ENCODE measurements at places on chromosomes 16 and 17.

- no peak for DNase-seq
Measured at GRCh38 chr16:49471038-49471727, 97.6 kb downstream of the C16orf78 start.

DNA sequence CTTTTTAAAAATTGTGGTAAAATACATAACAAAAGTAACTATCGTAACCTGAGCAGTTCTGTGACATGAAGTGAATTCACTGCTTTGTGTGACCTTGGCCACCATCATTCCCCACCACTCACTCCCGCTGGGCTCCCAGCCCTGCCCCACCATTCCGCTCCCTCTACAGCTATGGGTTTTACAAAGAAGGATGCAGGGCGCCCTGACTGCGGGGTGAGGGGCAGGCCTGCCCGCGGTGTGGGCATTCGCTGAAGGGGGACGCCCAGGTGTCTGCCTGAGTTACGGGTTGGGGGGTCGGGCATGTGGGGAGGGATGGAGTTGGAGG, at the start of gene CEMP1:
TSS of gene CEMP1 (minus strand) at position 38 of the 325 bp plus-strand sequence. CDS start 335 bp downstream, outside the sequence.
- DNase-seq: no peak

DNA sequence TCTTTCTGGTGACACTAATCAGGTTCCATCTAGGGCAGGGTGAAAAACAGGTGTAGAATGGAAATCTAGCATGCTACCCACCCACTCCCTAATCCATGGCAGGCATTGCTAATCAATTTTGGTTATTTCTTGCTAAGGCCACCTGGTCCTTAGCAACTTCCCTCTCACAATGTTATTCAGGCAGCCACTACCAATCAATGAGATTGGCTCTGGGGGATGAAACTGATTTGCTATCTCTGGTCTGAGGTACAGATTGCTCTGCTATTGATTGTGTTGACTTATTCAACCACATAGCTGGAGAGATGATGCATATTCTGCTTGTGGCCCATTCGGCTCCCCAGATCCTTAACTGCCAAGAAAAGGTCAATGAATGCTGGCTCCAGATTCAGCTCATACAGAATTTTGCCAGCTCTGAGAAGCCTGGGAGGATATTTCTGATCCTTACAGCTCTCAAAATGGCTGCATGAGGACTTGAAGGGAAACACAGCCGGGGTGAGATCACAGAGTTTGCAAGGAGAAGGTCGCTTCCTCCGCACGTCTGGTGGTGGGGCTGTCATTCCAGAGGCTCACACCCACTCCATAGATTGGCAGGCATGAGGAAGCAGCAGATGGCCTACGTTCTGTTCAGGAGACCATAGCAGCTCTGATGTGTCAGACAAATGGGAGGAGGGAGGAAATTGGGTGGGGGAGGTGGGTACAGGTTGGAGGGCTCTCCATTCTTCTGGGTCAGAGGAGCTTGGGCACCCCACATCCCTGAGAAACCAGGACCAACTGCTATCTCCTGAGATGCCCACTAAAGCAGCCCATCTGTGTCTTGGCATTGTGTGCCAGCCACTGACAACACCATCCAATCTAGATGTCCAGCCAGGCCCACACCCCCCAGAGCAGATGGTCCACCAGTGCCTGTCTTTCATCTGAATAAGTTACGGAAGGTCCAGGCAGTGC, 22.3 kb downstream of the SEZ6 start:
- DNase-seq: no peak

DNA sequence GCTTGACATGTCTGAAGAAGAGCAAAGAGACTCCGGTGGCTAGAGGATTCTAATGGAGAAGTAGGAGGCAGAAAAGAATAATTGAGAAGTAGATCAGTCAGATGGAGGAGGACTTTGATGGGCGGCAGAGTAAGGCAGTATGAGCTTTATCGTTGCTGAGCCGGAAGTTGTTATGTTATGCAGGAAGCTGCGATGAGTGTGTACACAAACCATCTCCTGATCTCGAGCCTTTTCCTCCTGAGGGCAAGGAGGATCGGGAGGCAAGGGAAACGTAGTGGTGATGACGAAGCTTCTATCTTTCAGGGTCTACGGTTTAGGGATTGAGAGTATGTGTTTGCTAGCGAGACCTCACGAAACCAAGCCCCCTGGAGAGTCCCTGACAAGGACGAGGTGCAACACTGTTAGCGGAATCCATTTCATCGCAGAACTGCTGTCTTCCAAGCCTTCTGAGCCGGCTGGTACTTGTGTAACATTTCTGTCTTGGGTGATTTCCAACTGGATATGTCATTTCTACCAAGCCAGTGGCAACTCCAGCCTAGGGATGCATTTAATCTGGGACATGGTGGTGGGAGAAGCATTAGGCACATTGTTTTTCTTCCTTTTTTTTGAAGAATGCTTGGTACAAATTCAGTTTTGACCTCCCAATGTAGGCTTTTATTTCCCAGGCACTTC, 45.5 kb downstream of the RBFOX1 start:
- no peak for DNase-seq

DNA sequence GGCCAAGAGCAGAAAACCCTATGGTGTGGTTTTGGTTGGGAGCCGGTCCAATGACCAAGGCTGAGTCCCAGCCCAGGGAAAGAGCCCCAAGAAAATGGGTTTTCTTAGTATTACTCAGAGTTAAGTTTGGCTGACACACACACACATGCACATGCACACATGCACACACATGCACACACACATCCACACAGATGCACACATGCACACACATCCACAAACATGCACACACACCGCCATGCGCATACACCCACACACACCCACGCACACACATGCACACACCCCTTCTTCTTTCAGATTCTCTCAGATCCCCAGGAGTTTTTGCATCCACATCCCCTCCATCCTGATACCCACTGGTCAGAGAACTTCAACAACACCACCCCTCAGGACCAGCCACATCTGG, 9.1 kb downstream of the ABCC12 start:
- no peak for DNase-seq

DNA sequence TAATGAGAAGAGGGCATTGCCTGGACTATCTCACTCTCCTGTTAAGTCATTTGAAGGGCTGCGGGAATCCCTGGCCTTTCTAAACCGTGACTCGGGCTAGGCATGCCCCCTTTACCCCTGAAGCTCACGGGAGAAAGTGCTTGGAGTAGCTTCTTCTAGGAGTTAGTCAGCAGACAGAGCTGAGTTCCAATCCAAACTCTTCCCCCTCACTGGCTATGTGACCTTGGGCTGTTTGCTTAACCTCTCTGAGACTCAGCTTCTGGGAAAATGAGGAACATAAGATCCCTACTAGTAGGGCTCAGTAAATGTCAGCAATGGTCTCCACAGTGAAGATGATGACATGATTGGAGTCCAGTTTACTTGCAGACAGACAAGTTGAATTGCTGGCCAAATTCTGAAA, 5.7 kb upstream of the B9D1 start:
- no peak for DNase-seq

DNA sequence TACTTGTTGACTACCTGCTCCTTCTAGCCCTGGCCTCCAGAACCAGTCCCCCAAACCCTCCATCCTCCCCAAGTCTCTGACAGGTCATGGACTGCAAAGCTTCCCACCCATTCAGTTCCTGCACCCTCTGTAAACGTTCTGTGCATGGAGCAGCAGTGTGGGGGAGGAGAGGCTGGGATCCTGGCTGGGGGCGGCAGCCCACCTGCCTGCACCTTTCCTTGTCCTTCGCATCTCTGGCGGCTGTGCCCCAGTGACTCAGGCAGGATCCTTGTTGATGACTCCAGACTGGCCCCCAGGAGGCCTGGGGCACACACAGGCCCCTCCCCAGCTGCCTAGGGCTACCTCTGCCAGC, 1.6 kb upstream of the PKMYT1 start:
- no peak for DNase-seq

GRCh38 chr16:83301971-83302370, 505.8 kb upstream of the HSBP1 start:
- no peak for DNase-seq

DNA sequence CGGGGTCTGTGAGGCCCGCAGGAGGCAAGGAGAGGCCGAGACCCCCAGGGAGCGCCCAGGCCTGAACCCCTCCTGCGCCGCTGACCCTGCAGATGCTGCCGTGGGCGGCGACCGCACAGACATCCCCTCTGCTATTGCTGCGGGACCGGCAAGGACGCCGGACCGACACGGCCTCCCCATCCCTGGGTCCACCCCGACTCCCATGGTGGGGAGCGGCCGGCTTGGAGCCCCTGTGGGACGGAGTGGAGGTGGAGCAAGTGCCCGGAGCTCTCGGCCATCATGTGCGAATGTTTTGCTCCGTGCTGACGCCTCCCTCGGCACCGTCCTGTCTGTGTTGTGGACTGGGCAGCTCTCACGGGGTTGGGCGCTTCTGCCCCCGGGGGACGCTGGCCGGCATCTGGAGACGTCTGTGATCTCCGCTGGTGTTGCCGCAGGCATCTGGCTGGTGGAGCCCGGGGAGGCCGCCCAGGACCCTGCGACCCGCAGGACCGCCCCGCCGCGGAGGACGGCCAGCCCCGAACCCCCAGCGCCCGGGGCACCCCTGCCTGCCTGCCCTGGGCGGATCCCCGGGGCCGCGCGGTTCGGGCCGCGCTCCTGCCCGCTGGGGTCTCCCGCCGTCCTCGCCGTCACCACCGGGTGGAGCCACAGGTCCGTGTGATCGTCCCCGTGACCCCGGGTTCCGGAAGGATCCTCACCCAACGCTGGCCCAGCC, 12.8 kb upstream of the GNG13 start:
- no peak for DNase-seq

- DNase-seq: no peak
Measured at GRCh38 chr16:20302389-20302788, 24.9 kb downstream of the GP2 start.

GRCh38 chr17:19333132-19333440, 29.4 kb downstream of the B9D1 start:
- DNase-seq: no peak

DNA sequence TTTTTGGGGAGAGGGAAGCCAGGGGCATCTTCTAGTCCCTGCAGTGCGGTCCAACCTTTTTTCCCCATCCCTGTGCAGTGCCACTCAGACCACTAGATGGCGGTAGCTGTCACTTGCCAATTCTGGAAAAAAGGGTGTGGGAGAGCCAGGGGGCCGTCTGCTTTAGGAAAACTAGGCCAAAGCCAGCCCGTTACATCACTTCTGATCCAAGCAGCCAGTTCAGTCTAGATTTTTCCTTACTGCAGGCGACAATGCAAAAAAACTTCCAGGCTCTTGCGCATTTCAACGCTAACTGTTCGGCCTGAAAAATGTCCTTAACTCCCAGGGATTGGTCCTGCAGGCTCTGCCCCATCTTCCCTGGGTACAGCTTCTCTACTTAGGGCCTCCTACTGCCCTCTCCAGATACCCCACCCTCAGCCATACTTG, 69.2 kb upstream of the CES5A start:
- peak; percentile 23 for DNase-seq

GRCh38 chr17:46984341-46984740, 5.3 kb upstream of the RPRML start:
- DNase-seq: no peak

- DNase-seq: no peak
Measured at GRCh38 chr17:42276609-42277341, 584 bp upstream of the STAT5B start.

- no peak for DNase-seq
Measured at GRCh38 chr17:48925251-48925990, 17.2 kb downstream of the UBE2Z start.

DNA sequence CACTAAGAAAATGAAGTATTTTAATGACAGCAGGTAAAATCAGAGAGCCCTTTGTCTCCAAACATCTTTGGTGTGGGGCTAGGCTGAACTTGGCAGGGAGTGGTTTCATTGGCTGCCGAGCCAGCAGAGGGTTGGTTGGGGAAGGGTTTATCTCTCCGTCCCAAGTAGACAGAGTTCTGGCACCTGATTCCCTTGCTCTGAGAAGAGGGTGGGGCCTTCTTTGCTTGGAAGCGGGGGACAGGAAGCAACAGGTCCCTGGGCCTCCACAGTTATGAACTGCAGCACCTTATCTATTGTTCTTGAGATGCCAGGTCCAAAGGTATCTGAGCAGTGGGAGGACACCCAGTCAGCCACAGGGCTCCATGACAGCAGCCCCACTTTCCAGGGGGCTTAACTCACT, 12.3 kb upstream of the CDH1 start:
- DNase-seq: no peak

- DNase-seq: no peak
Measured at GRCh38 chr16:26645614-26646013, 421.1 kb upstream of the C16orf82 start.

GRCh38 chr17:12445331-12445730, 220.4 kb upstream of the MYOCD start:
- no peak for DNase-seq

DNA sequence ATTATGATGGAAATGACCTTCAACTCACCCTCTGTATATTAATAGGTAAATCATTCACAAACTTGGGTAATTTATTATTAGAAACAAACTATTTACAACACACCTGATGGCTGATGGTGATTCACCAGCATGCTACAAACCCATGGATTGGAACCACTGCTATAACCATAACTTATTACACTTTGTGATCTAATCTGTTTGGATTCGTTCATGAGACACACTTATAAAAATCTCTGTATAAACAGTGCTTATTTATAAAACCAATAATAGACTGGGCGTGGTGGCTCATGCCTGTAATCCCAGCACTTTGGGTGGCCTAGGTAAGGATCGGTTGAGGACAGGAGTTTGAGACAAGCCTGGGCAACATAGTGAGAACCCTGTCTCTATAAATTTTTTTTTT, 16.0 kb downstream of the SMIM36 start:
- no peak for DNase-seq

- DNase-seq: no peak
Measured at GRCh38 chr17:78122931-78123249, 5.7 kb downstream of the TMC6 start.

DNA sequence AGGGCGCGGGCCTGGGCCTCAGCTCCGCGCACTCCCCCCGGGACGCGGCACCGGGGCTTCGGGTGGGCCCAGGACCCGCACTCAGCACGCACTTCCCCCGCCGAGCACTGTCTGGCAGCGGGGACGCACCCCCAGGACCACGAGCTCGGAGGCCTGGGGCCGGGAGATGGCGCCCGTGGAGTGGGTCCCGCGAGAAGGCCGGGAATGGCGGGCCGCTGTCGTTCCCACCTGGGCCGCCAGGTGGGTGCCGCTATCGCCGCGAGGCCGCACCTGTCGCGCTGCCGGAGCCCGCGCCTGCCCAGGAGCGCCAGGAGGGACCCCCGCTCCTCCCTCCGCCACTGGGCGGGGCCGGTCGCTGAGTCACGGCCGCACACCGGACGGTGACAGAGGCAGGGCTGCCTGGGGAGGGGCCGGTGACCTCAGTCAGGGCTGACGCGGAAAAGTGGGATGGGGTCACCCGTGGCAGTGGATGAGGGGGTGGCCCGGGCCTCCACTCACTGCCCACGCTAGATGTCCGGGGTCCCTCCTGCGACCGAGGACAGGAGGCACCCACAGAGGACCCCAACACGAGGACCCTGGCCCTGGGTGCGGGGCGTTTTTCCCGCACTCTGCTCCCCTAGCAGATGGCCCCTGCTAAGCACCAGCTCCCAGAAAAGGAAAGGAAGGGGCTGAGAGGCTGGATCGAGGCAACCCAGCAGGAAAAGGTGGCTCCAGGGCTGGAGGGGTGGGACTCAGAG, 6.9 kb upstream of the ACTG1 start:
- peak; percentile 72 for DNase-seq

DNA sequence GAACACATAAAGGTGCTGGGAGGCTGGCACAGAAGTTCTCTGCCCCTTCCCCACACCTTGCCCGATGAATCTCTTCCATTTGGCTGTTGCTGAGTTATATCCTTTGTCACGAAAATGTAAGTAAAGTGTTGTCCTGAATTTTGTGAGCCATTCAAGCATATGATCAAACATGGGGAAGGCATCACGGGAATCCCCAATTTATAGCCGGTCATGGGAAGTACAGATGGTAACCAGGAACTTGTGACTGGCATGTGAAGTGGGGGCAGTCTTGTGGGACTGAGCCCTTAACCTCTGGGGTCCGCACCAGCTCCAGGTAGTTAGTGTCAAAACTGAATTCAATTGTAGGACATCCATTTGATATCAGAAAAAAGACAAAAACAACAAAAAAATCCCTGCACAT, 13.2 kb downstream of the TOM1L2 start:
- DNase-seq: no peak
